ENCODE measurements at places on chromosomes 7 and 10.

GRCh38 chr7:38284553-38284952 lies 11.1 kb upstream of the TARP start:
- no peak for DNase-seq

DNA sequence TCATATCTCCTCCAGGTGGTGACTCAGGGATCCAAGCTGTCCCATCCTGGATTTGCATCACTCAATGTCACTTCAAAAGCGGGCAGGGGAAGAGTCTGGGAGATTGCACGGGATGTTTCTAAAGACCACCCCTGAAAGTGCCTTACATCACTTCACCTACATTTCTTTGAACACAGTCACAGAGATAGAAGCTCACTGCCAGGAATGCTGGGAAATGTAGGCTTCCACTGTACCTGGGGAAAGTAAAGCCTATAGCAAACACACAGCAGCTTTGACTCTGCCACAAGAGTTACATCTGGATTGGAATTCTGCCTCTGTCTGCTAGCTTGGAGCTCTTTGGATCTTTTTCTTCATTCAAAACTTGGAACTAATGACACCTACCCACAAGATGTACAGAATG lies 300.9 kb downstream of the WDR11 start:
- no peak for DNase-seq

- DNase-seq, result no peak
Measured at GRCh38 chr7:95180-95862, 97.0 kb upstream of the FAM20C start.

DNA sequence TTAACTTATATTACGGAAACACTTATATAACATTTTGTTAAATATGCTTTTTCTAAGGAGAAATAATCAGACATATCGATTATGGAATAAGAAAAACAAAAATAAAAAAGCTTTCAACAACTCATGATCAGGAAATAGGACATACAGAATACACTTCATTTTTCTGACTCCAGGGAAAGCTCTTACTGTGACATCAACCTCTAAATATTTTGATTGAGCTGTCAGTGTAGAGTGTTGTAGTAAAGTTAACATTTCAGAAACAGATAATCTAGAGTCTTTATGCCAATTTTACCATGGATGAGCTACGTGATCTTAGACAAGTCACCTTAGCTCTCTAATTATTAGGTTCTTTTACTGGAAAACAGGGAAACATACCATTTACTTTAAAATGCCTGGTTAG lies 218.9 kb upstream of the SORCS1 start:
- DNase-seq, result no peak

GRCh38 chr7:138276891-138277290 lies 183.2 kb upstream of the TRIM24 start:
- no peak for DNase-seq

- peak; percentile 87 for DNase-seq
Measured at GRCh38 chr7:38232502-38233366, 40.7 kb downstream of the TARP start.

DNA sequence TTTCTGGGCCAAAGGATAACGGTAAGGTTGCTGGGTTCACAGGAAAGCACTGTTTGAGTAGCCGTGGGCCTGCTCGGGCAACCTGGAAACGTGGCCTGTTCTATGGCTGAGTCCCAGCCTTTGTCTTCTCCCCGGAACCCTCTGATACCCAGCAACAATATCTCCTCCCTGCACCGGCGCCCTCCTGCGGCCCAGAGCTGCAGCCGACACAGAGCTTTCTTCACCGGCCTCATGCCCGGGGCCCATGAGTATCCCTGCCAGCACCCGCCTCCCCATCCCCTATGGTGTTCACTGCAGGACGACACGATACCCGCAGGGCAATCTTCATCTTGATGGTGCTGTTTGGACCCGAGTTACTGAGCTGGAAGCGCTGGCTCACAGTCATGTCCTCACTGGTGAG lies 38.6 kb upstream of the NCAPG2 start:
- DNase-seq, result no peak

DNA sequence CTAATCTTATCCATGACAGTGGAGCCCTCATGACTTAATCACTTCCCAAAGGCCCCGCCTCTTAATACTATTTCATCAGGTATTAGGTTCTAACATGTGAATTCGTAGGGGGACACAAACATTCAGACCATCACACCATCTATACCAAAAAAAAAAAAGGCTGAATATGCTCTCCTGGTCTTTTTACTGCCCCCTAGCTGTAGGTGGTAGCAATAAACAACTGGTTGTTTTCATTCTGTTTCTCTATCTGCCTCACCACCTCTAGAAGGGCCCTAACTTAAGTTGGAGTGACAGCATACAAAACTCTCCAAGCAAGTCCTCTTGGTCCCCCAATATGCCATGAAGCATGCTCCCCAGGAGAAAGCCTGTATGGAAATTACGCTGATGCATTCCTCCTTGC lies 94.1 kb downstream of the GRM8 start:
- DNase-seq, result no peak

GRCh38 chr10:74704629-74705357 lies 121.6 kb upstream of the KAT6B start:
- no peak for DNase-seq

- peak; percentile 47 for DNase-seq
Measured at GRCh38 chr10:119608316-119609155, 11.8 kb upstream of the TIAL1 start.

GRCh38 chr10:26911811-26912461 lies 51.2 kb upstream of the ABI1 start:
- no peak for DNase-seq

GRCh38 chr10:72738486-72738885 lies 46.5 kb downstream of the MCU start:
- DNase-seq, result no peak

DNA sequence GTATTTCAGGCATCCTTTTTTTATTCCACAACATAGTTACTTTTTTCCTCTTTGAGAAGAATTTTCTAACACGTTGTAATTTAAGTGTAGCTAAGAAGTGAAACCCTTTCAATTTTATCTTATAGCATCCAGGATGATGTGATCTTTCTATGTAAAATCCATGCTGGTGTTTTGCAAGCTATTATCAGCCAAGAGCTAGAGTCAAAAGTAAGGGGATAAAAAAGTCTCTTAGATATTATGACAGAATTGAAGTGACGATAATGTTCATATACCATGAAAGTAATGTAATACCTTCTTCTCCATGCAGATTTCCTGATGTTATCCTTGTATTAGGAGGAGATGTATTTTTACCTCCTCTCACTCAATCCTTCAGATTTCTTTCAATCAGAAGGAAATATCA lies 64.2 kb upstream of the MBL2 start:
- no peak for DNase-seq

DNA sequence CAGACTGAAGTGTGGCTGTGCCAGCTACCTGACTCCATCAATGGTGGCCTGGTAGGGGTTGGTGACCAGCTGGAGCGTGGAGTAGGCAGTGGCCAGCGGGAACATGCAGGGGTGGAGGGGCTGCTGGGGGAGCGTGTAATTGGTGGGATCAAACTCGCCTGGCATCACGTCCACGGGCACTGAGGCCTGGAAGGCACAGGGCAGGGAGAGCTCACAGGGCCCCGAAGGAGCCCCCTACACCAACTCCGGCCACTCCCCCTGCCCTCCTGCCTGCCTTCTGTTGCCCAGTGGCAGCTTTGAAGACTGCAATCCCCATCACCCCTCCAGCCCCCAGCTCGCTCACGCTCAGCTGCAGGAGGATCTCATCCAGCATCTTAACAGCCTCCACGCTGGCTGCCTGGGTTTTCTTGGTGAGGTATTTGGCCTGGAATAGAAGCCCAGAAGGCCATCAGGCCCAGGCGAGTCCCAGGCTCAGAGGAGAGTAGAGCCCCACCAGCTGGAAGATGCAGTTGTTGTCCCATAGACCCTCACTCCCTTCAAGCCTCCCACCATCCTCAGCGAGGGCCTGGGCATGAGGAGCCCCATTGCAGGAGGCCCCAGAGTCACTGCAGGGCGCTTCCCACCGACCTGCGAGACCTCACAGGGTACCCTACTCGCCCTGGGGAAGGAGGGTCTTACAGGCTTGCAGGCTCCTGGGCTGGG lies 7.1 kb downstream of the POLD2 start:
- no peak for DNase-seq

DNA sequence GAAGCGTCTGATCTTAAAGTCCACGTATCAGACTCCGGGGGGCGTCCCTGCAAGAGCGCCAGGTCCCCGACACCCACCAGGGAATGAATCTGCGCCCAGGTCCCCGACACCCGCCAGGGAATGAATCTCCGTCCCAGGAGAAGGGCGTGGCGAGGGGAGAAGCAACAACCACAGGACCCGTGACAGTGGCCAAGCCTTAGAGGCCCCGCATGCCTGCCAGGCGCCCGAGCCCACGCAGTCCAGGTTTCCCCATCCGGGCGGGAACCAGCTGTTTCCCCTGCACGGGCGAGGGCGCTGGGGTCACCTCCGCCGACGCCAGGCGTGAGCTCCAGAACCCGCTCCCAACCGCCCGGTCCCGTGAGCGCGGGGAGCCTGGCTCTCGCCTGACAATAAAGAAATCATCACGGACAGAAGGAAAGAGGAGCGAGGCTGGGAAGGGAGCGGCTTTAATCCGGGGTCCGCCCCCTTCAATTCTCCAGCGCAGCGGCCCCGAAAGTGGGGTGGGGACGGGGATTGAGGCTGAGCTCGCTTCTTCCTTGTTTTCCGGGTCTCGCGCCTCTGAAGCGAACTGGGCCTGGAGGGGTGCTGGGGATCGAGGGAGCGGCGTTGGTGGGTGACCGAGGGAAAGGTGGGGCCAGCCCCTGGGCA lies 29.0 kb upstream of the BMS1 start:
- DNase-seq, result no peak

Data from CD4-positive, alpha-beta T cell treated with Interleukin-12 subunit alpha and Interleukin-12 subunit beta, for 1 hour (primary cell).